ENCODE measurements at places on chromosomes 6 and 20.
A peak's percentile ranks its signal among the peaks of the same experiment; 100 is the strongest.

DNA sequence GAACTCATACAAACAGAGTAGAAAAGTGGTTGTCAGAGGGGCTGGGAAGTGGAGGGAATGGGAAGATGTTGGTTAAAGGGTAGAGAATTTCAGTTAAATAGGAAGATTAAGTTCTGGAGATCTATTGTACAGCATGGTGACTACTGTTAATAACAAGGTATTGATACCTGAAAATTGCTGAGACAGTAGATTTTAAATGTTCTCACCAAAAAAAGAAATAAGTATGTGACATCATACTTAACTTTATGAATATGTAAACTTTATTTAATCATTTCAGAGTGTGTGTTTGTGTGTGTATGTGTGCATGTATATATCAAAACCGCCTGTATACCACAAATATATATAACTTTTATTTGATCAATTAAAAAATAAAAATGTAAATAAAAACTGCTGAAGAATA lies 896.4 kb downstream of the TFAP2A start:
- DNase-seq = no peak

GRCh38 chr20:62119115-62119514 lies 3.2 kb upstream of the LSM14B start:
- DNase-seq = no peak

DNA sequence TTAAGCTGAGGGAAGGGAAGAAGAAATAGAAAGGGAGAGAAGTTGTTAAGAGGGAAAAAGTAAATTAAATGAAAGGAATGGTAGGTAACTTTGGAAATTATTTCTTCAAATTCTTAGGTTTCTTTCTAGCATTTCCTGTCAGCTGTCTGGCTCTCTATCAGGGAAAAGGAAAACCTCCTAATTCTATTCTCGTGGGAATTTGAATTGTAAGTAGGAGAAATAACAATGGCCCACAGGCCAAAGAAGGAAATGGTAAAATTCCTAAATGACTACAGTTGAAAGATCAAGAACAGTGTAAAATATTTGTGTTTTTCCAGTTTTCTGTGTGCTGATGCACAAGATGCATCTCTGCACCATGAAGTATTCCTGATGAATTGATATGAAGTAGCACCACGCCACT lies 173.0 kb downstream of the IBTK start:
- no peak for DNase-seq

- no peak for DNase-seq
These were observed 129.7 kb upstream of the UFL1 start for GRCh38 chr6:96391776-96392360.

GRCh38 chr20:49846206-49846807 lies 33.7 kb downstream of the SLC9A8 start:
- peak; percentile 47 for DNase-seq

- peak; percentile 59 for DNase-seq
These were observed 32.3 kb upstream of the LGSN start for GRCh38 chr6:63352069-63352543.

DNA sequence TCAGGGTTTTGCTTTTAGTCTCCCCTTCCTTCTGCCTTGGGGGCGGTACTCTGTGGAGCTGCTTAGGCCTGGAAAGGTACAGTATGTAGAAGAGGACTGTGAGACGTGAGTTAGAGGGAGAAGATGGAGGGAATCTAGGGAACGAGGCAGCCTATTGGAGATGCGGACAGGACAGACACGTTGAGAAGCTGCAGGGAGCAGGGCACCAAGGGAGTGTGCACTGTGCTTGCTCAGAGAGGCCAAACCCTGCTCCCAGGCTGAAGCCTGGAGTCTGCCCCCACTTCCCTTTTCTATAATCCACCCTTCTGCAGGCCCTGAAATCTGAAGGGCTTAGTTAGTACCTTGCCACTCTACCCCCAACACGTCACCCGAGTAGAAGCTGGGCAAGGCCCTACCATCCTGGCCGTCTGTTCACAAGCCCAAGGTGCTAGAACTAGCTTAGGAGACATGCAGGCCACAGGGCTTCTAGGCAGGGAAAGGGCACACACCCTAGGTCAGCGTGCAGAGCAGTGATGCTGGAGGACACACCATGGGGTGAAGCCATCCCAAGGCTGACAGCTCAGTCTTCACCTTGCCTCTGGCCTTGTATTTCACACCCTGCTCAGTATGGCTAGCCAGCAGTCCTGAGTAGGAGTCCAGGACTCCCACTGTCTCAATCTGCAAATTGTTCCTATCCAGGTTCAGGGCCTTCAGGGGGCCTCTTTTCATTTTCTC lies 6.9 kb downstream of the TP53INP2 start:
- DNase-seq = no peak

- DNase-seq = no peak
These were observed 4.4 kb downstream of the PGK2 start for GRCh38 chr6:49782725-49783124.

DNA sequence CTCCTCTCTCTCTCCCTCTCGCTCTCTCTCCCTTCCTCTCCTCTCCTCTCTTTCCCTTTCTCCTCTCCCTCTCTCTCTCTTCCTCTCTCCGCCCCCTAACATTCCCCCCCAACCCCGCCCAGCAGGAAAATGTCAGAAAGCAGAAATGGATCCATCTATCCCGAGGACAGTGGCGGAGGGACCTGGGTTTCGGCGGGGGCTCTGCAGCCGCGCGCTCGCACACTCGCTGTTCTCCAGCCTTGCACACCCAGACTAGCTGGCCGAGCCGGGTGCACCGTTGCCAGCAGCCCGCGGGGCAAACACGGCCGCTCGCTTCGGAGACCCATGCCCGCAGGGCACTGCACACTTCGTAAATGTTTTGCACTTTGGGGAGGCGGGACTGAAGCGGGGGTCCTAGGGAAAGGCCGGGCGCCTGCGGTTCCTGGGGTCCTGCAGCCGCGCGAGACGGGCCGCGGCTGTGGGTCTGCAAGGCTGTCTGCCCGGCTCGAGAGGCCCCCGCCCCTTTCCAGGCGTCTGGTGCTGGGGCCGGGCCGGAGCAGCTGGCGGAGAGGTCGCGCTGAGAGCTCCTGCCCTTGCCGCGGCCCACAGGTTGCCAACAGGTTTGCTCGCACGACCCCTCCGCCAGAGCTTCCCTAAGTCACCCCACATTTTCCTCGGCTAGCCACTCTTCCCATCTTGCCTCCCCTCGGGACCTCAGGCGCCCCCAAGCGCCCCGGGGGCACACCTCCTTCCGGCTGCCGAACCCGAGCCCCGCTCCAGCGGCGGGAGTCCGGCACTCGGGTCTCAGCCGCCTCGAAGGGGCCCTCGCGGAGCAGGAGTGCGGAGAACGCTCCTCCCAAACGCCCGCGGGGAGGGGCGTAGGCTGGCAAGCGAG lies 818 bp upstream of the MDGA1 start:
- peak; percentile 62 for DNase-seq

Measured in fibroblast of gingiva (primary cell).